Activated effector memory CD4-positive, alpha-beta T cell treated with Interleukin-2 at 50 U/mL for 16 hours (primary cell): ENCODE measurements at places on chromosomes 4 and X.

DNA sequence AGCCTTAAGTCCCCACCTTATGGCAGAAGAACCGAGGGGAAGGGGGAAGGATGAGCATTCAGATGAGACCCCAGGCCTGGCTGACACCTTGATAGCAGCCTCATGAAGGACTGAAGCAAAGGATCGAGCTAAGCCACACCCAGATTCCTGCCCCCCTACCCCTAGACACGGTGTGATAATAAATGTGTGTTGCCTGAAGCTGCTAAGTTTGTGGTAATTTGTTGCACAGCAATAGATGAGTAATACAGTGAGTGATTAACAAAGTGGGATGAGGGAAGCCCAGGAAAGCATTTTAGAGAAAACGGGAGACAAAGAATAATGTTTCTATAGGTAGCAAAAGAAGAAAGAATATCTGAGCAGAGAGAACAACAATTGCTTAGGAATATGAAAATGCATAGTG is 404.2 kb downstream of the MID1IP1 start:
- no peak for DNase-seq

DNA sequence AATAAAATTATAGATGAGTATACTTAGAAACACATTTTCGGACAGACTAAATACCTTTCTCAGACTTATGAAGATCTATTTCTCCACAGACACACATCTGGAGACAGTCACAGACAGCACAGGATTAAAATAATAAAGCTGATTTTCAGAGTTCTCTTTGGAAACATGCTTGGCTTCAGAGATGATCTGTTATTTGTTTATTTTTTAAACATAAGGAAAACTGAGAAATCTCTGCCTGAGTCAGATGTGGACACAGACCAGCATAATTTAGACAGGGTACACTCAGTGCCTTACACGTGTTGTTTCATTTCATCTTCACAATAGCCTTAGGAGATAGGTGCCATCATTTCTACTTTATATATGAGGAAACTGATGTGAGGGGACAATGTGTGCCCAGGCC is 92.1 kb downstream of the SLC9A7 start:
- DNase-seq, result no peak

DNA sequence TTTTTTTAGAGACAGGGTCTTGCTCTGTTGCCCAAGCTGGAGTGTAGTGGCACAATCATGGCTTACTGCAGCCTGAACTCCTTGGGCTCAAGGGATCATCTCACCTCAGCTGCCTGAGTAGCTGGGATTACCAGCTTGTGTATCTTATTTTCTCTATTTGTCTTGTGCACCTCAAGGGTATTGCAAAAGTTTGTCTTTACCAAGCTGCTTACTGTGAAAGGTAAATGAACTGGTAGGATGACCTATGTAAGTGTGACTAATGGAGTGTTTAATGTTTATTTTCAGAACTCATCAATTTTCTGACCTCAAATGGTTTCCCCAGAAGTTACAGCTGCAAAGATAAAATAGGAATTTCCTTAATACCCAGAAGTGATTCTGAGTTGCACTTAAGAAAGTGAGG is 5.3 kb upstream of the FGA start:
- DNase-seq, result no peak

DNA sequence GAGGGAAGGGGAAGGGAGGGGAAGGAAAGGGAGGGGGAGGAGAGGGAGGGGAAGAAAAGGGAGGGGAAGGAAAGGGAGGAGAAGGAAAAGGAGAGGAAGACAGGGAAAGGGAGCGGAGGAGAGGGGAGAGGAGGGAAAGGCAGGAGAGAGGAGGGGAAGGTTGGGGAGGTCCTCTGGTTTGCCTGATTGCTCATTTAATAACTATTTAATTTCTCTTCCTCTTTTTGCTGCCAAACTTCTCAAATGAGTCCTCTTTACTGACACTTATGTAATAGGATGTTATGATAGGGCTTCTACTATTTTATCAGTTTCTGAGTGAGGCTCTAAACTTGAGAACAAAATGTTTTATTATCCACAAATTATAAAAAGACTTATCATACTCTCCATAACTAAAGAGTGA is 35.4 kb upstream of the PPA2 start:
- DNase-seq, result no peak

- DNase-seq, result no peak
Observed at GRCh38 chrX:56812515-56813105, 83.6 kb downstream of the NBDY start.
